ENCODE measurements at places on chromosomes 3 and 15.

- no peak for DNase-seq
Measured at GRCh38 chr3:50632450-50632849, 15.5 kb downstream of the MAPKAPK3 start.

GRCh38 chr3:112741983-112742382 lies 101.0 kb upstream of the CCDC80 start:
- no peak for DNase-seq

DNA sequence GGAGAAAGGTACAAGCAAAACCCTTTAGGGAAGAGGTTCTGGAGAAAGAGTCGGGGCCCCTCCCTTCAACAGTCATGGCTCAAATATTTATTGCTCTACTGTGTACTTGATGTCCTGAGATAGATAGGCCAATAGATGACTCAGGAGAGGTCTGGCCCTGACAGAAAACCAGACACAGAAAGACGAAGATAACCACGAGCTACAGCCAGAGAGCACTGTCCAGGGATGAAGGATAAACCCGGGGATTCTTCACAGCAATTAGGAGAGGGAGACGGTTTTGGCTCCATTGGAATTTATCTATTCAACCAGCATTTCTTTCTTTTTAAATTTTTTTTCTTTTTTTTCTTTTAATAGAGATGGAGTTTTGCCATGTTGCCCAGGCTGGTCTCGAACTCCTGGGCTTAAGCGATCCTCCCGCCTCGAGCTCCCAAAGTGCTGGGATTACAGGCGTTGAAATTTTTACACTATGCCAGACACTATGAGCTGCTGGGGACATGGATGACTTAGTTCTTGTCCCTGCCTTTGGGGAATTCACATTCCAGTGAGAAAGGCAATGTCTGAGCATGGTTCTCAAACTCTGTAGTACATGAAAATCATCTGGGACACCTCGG lies 4.6 kb upstream of the CIDEC start:
- no peak for DNase-seq

GRCh38 chr15:28914046-28914445 lies 28.3 kb downstream of the APBA2 start:
- no peak for DNase-seq

DNA sequence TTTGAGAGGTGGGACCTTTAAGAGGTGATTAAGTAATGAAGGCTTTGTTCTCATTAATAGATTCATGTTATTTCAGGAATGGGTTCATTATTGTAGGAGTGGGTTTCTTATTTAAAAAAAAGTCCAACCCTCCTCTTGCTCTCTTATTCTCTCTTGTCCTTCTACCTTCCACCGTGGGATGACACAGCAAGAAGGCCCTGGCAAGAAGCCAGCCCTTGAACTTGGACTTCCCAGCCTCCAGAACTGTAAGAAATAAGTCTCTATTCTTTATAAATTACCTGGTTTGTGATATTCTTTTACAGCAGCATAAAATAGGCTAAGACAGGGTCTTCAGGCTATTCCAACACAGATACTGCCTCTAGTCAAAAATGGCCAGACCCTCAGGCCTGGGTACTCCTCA lies 62.2 kb downstream of the MYLK start:
- peak; percentile 32 for DNase-seq

GRCh38 chr15:79090487-79091203 lies at the start of gene RASGRF1:
Gene RASGRF1 (minus strand): TSS chr15:79090780. CDS start chr15:79090498, 282 bp downstream.
- peak; percentile 82 for DNase-seq

GRCh38 chr3:178036451-178037144 lies 499.6 kb upstream of the KCNMB2 start:
- DNase-seq: no peak

DNA sequence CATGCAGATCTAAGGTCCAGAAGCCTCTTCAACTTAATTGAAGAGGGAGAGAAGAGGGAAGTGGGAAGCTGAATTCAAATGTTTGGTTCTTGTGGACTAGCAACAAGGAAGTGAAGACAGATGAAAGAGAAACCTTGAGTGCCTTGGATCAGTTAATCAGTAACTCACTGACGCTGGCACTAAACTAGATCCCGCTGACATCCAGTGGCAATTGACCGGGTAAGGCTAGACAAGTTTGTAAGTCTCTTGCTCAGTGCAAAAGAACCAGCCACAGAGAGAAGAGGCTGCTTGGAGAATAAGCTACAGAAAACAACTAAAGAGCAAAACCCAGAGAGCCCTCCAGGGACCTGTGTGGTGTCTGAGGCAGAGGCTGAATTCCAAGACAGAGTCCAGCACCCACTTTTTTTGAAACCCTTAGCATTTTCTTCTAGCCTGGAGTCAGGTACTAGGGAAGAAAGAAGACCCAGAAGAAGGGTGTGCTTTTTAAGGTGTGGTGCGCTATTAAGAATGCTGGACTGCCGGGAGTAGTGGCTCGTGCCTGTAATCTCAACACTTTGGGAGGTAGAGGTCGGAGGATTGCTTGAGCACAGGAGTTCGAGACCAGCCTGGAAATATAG lies 6.9 kb downstream of the PLCH1 start:
- no peak for DNase-seq

- DNase-seq: no peak
Measured at GRCh38 chr3:133987948-133988484, 41.7 kb downstream of the SLCO2A1 start.

GRCh38 chr3:133256787-133257483 lies 142.9 kb upstream of the BFSP2 start:
- DNase-seq: no peak

DNA sequence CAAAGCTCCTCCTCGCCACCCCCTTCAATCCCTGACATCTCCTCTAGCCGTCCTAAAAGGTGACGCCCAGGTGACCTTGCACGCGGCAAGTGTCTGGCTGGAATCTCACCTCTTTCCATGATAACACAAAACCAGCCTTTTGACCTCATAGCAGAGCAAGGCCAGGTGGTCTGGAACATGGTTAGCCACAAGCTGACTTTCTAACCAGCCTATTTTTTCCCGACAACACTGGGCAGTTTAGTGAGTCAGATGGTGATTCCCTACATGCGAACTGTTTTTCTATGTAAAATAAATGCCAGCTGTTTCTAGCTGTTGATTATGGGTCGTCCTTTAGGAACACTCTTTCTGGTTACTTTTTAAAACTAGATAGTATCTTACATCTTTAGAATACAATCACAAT lies 243.0 kb downstream of the CD47 start:
- DNase-seq: no peak

DNA sequence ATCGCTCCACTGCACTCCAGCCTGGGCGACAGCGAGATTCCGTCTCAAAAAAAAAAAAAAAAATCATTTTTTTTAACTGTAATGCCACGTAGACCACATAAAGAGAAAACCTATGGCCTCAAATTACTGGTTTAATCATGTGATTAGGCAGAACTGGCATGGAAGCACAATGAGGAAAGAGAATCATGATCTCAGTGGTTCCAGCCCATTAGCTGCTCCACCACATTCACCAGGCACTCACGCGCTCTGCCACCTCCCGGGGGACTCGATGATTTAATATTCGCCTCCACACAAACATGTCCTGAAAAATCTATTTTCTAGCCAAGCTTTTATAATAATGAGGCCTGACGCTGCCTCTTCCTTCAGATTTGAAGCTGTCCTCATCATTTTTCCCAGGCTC lies 204.7 kb downstream of the TBL1XR1 start:
- no peak for DNase-seq

GRCh38 chr15:61888074-61888780 lies 172.0 kb downstream of the VPS13C start:
- DNase-seq: no peak

- DNase-seq: no peak
Measured at GRCh38 chr3:126956361-126956760, 26.6 kb upstream of the PLXNA1 start.

DNA sequence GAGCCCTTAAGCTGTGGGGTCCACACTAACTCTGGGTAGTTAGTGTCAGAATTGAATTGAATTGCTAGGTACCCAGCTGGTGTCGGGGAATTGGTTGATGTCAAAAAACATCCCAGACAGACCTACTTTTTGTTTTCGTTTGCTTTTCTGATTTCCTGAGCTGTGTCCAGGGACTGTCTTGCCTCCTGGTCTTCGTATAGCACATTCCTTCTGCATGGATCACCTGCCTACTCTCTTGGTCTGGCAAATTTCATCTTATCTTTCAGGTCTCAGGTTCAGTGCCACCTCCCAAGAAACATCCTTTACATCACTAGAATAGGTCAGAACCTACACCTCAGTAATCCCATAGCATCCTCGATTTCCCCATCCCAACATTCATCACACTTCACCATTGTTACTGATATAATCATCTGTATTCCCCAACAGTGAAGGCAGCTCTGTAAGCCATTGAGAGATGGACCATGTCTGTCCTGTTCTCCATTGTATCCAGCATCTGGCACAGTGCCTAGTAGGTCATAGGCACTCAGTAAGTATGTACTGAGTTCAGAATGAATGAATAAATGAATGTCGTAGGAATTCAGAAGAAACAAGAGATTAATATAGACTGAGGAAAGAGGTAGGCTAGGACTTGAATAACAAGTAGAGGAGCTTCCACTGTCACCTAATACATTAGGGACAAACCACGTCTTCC lies 81.2 kb downstream of the ANP32A start:
- DNase-seq: peak; percentile 0

DNA sequence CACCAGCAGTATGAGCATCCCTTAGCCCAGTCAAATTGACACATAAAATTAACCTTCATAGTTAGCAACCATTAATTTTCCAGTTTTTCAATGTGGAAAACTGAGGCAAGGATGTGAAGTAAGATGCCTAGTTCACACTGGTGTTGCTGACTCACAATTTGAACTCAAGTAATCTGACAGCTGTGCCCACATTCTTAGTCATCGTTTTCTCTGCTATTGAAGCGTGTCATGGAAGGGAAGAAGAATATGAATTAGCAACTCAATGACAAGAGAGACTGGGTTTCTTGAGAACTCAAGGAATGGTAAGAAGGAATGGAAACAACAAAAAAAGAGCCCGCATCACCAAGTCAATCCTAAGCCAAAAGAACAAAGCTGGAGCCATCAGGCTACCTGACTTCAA lies 261.4 kb downstream of the EPHA3 start:
- DNase-seq: no peak

DNA sequence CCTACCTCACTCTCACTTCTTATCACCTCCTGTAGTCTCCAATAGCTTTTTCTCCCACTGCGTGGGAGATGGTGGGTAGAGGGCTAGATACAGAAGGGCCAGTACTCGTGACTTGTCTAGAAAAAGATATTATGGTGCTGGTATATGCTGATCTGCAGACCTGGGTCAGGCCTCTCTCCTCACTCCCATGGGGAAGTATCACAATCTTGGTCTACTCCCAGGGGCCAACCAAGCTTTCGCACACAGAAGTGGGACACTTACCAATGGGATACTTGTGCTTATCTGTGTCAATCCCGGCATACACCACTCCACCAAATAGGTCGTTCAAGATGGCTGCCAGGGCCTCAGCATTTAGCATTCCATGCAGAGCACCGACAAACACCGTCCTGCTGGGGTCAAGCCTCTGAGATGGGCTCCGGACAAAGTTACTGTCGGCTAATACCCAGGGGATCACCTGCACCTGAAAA lies 9.0 kb upstream of the RPS17 start:
- no peak for DNase-seq

GRCh38 chr15:36914960-36915808 lies 185.2 kb downstream of the MEIS2 start:
- DNase-seq: no peak

- DNase-seq: no peak
Measured at GRCh38 chr3:28240441-28240840, 978 bp upstream of the CMC1 start.

- DNase-seq: no peak
Measured at GRCh38 chr3:153456833-153457545, 295.0 kb downstream of the RAP2B start.

- no peak for DNase-seq
Measured at GRCh38 chr3:78804251-78805037, 963.4 kb downstream of the ROBO1 start.

DNA sequence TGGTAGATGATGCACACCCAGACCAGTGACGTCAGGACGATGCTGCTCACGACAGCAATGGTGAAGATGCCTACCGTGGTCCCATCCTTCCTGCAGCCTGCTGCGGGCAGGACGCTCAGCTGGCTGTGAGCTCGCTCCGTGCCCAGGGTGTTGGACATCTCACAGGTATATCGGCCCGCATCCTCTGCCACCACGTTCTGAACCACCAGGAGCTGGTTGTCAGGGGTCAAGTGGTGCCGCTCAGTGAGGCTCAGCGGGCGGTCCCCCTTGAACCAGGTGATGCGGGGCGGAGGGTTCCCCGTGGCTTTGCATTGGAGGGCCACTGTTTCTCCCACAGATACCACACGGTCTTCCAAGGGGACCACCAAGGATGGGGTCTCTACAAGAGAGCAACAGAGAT lies 117.8 kb downstream of the LRIG1 start:
- DNase-seq: peak; percentile 80

DNA sequence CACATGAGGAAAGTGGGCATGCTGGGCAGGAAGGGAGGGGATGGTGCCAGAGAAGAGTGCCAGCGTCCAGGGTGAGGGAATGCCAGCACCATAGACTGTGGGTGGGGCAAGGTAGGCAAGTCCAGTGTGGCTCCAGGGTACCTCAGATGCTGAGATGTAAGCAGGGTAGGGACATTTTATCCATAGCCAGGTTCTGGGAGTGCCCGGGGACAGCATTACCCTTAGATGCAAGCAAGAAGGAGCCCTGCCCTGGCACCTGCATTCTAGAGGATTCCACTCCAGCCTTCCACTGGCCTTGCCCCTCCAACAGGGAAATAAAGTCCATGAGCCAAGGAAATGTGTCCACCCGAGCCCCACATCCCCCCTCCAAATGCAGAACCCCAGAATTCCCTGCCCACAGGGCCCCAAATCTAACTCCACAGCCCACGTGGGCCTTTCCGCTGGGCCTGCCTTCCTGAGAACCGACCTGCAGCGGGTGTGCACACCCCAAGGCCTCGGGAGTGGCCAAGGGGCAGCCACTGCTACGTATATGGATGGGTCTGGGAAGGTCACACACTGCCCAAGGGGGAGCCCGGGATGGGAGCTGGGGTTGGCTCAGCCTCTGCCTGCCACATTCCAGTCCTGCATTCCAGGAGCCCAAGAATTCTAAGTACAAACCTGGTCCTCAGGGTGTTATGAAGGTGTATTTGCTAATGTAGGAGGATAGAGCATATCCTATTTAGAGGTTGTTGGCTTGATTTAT lies 20.3 kb upstream of the CYP11A1 start:
- DNase-seq: no peak

GRCh38 chr3:168024537-168024941 lies 71.2 kb downstream of the GOLIM4 start:
- no peak for DNase-seq

DNA sequence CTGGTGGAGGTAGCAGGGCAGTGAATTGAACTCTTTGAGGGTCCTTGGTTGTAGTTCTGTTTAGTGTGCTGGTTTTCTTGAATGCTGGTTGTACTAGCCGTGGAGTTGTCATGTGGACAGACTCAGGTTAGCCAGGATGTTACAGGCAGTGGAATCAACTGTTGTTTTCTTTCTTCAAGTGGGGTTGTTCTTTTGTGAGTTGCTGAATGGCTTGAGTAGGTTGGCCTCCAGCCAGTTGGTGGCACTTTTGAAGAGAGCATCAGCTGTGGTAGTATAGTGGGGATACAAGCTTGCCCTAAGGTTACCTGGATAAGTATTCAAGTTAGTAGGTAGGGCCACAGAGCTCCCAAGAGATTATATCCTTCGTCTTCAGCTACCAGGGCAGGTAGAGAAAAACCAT lies 31.8 kb upstream of the RARB start:
- no peak for DNase-seq

Data from osteocyte (in vitro differentiated cells).